NCI-H1048 (cell line): ENCODE measurements at places on chromosomes 5 and 9.

GRCh38 chr9:4614627-4615026 is 47.5 kb upstream of the PLPP6 start:
- DNase-seq: no peak

GRCh38 chr9:68643901-68644809 is 60.9 kb upstream of the PIP5K1B start:
- no peak for DNase-seq

DNA sequence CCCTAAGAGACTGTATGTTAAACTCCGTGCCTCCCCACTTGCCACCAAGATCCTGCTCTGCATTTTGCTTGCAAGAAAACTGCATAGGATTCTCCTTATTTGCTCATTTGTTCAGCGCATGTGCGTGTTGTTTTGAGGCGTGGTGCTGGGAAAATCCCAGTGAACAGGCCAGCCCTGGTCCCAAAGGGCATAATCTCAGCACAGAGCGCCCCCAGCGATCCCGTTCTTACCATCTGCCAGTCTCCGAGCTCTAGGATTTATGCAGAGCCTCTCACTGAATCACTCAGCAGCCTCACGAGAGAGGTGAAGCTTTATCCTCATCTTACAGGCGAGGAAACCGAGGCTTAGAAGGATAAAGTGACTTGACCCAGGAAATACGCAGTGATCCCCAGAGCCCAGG is 11.5 kb downstream of the PRRX2 start:
- no peak for DNase-seq

DNA sequence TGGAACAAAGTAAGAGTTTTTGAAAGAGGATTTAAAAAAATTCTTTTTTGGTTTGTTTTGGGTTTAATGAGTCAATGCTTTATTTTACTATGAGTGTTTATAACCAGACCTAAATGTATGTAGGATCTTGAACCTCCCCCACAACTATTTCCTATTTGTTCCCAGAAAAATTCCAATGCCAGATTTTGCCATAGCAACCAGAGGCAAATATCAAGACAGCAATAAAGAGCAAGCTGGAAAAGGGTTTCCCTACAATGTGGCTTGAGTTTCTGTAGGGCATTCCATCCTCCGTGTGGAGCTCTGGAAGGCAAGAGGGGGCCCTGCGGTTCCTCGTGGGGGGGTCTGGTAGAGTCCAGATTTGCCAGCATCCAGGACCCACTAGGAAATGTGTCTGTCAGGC is 27.8 kb upstream of the GDNF start:
- DNase-seq: no peak

- no peak for DNase-seq
These were observed 71.3 kb downstream of the HRH2 start for GRCh38 chr5:175728885-175729828.

GRCh38 chr5:151953833-151954232 is 29.2 kb upstream of the GLRA1 start:
- no peak for DNase-seq

DNA sequence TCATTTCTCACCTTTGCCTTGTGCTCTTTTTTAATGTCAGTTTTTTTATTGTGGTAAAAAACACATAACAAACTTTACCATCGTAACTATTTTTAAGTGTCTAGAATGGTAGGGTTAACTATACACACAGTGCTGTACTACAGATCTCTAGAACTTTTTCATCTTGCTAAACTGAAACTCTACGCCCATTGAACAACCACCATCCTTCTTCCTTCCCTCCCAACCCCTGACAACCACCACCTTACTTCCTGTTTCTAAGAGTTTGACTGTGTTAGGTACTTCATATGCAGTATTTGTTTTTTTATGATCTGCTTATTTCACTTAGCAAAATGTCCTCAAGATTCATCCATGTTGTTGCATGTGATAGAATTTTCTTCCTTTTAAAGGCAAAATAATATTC is 54.9 kb downstream of the PSAT1 start:
- no peak for DNase-seq

- DNase-seq: no peak
These were observed 68.2 kb downstream of the MFAP3 start for GRCh38 chr5:154107010-154107409.

GRCh38 chr5:105947461-105947860 is 1723.3 kb downstream of the EFNA5 start:
- DNase-seq: no peak

GRCh38 chr9:95189251-95190098 is 128.0 kb downstream of the FANCC start:
- DNase-seq: no peak

DNA sequence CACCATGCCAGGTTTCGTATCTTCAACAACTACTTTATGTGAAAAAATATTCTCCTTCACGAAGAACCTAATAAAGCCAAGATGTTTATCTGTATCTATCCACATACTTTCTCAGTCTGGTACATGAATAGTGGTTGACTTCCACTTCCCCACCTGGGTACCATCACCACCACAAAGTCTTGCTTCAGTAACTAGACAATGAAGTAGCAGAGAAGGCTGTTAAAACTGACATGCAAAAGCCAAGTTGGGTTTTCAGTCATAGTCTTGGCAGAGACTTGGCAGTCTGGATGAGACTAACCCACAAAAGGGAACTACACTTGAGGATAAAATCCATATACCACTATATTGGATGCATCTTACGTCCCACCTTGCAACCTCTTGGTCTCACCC is 5.0 kb downstream of the P4HA2 start:
- DNase-seq: no peak

GRCh38 chr5:15384176-15384575 is 115.8 kb upstream of the FBXL7 start:
- DNase-seq: no peak

DNA sequence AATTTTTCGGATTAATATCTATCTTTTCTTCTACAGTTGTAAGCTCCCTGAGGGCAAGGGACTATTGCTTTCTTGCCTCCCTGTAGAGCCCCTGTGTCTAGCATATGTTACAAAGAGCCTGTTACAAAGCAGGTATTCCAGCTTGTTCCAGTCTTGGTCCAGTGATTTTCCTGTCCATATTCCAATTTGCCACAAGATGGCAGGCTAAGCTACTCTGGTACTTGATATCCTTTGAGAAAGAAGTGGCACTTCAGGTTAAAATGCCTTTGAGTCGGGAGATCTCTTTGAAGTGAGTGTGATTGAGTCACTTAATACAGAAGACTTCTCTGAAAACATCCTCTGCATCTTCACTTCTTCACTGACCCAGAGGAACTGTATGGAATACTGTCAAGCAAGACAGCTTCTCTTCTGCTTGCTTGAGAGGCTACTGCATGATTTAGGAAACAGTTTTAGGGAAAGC is 24.5 kb downstream of the CAVIN4 start:
- DNase-seq: no peak

DNA sequence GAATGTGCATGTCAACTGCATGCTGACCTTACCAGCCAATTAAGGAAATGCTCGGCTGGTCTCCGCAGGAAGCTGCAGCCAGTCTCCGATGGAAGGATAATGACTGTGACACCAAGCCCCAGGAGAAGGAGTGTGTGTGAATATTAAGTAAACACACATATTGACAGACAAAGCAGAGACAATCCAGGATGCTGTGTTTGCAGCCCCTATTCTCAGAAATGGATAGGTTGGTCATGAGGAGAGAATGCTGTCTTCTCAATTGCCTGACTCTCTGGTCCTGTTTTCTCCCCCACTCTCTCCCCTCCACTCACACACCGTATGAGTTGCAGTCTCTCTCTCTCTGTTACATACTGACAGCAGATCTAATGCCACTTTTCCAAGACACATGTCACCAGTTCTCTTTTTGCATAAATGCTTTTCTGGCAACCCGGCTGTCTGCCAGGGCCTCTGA is 85.7 kb downstream of the EPB41L4A start:
- peak; percentile 7 for DNase-seq

- DNase-seq: no peak
These were observed 57.1 kb upstream of the GOLPH3 start for GRCh38 chr5:32231241-32231640.

- DNase-seq: no peak
These were observed 2.0 kb downstream of the RNF44 start for GRCh38 chr5:176535101-176535663.
